Motor neuron (in vitro differentiated cells): ENCODE measurements at places on chromosomes 12 and 14. TPM values are rescaled to one million over a fixed set of nuclear protein-coding genes. Genes with fewer than 3 reads are reported as not detected.

- ATAC-seq, result peak; percentile 78
Measured at GRCh38 chr14:85336817-85337216, 193.1 kb upstream of the FLRT2 start.

Gene TAS2R20
- 0.96 and 1.3 TPM in 2 replicates for total RNA-seq

DNA sequence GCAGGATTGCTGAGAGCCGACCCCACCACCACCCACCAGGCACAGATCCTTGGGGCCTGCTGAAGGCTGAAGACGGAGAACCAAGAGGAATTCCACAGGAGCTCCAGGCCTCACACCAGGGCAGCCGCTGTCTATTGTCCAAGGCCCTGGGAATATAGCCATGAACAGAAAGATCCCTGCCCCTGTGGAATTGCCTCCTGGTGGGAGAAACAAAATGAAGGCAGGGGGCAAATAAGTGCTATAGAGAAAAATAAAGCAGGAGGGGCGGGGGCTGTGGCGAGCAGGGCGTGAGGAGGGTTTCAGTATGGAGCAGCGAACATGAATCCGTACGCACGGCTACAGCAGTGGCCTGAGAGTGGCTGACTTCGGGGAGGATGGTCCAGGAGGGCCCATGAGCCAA, 96.1 kb downstream of the EML1 start:
- ATAC-seq, result no peak

Gene SMCO2
- not detected in 2 replicates for total RNA-seq

Gene MANSC4
- total RNA-seq, result not detected in 2 replicates
